ENCODE measurements at places on chromosomes 12 and 14. TPM values are rescaled to one million over a fixed set of nuclear protein-coding genes. Genes with fewer than 3 reads are reported as not detected.
A peak's percentile ranks its signal among the peaks of the same experiment; 100 is the strongest.

The CAPS2 gene
- 2.1 TPM for total RNA-seq

The MED13L gene
- 84.6 TPM for total RNA-seq

The LRRC10 gene
- not detected for total RNA-seq

The LUM gene
- 64.5 TPM for total RNA-seq

The PTHLH gene
- total RNA-seq, result 0.68 TPM

The ASCL1 gene
- not detected for total RNA-seq

The CIDEB gene
- total RNA-seq, result 0.24 TPM

The SAMD15 gene
- total RNA-seq, result 1.2 TPM

The TAS2R13 gene
- total RNA-seq, result 0.13 TPM

The DACT1 gene
- 4.1 TPM for total RNA-seq

The FOXG1 gene
- 0.05 TPM for total RNA-seq

The SCARB1 gene
- 37.0 TPM for total RNA-seq

The TPPP2 gene
- not detected for total RNA-seq

The GLT8D2 gene
- total RNA-seq, result 42.1 TPM

The PRIMA1 gene
- total RNA-seq, result not detected

The FOXN4 gene
- not detected for total RNA-seq

DNA sequence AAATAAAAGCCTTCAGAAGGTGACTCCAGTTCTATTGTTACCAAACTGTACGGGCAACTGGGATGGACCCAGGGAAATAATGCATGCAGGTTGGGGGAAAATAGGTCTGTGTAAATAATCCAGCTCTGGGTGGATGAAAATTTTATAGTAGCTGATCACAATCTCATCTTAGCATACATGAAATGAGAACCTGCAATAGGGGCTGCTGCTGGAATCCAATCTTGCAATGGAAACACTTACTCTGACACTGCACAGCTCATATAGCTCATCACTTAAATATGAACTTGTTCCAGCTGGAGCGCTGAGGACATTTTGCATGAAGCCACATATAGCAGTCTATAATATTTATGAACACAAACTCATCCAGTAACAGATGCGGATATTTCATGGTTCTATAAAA, 40.1 kb upstream of the GAS2L3 start:
- no peaks in the 10 kb centered on the region for H3K36me3 ChIP-seq
- H3K4me3 ChIP-seq, result no peak overlapping the region
- DNase-seq, result no peak
- peaks cover 3% of the 10 kb centered on the region for H3K27me3 ChIP-seq

- no peak overlapping the region for H3K4me3 ChIP-seq
- peak overlapping the region; percentile 68 for H3K27ac ChIP-seq
- no peak for DNase-seq
- H3K36me3 ChIP-seq, result peaks cover 12% of the 10 kb centered on the region
- H3K4me1 ChIP-seq, result peaks cover 70% of the 10 kb centered on the region
Observed at GRCh38 chr12:46983393-46983793, 96.0 kb upstream of the PCED1B start.

GRCh38 chr14:70896981-70897380, 10.3 kb upstream of the PCNX1 start:
- no peaks in the 10 kb centered on the region for H3K27me3 ChIP-seq
- H3K4me1 ChIP-seq, result peaks cover 59% of the 10 kb centered on the region
- no peak overlapping the region for H3K4me3 ChIP-seq
- H3K27ac ChIP-seq, result peak overlapping the region; percentile 60

GRCh38 chr12:94875525-94875924, 128.0 kb downstream of the NDUFA12 start:
- H3K4me1 ChIP-seq, result no peaks in the 10 kb centered on the region
- H3K36me3 ChIP-seq, result no peaks in the 10 kb centered on the region
- peaks cover 34% of the 10 kb centered on the region for H3K27me3 ChIP-seq
- H3K4me3 ChIP-seq, result no peak overlapping the region
- H3K27ac ChIP-seq, result no peak overlapping the region

GRCh38 chr12:132003846-132004245, 54.1 kb downstream of the EP400 start:
- H3K27ac ChIP-seq, result peak overlapping the region; percentile 83
- H3K27me3 ChIP-seq, result no peaks in the 10 kb centered on the region
- DNase-seq, result peak; percentile 70
- H3K36me3 ChIP-seq, result peaks cover 22% of the 10 kb centered on the region

GRCh38 chr12:66627988-66628317, 50.9 kb downstream of the GRIP1 start:
- H3K4me1 ChIP-seq, result no peaks in the 10 kb centered on the region
- no peaks in the 10 kb centered on the region for H3K36me3 ChIP-seq
- no peak for DNase-seq
- no peak overlapping the region for H3K27ac ChIP-seq
- H3K27me3 ChIP-seq, result peaks cover 10% of the 10 kb centered on the region

DNA sequence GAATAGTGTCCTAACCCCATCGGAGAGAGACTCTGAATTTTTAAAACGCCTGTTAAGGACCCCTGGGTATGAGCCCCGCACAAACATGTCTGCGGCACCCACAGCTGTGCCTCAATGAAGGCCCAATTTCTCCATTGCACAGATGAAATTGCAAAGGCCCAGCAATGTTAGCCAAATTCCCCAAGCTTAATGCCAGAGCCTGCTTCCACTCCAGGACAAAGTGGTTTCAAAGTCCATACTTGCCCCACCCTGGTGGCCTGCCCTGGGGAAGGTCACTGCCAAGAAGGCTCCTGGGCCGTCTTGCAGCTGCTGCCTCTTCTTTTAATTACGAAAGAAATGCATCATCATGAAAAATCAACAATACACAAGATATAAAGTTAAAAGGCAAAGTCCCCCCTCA, 1179.7 kb downstream of the VRK1 start:
- no peaks in the 10 kb centered on the region for H3K36me3 ChIP-seq
- DNase-seq, result no peak
- H3K4me1 ChIP-seq, result no peaks in the 10 kb centered on the region
- H3K27me3 ChIP-seq, result no peaks in the 10 kb centered on the region
- no peak overlapping the region for H3K27ac ChIP-seq
- H3K4me3 ChIP-seq, result no peak overlapping the region

DNA sequence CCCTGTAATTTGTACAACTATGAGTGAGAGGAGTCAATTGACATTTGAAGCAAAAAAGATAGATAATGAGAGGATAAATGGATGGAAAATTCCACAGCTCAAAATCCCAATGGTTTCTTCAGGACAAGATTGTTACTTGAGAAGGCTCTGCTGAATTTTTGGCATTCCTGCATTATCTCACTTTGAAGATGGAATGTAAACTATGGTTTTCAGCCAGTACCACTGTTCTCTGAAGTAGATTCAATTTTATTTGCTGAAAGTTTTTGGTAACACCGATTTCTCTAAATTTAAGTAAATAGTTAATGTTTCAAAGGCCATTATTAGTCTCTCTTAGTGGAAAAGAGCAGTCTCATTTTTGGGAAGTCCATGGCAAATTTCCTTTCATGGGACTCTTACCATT, 121.9 kb upstream of the SLC38A2 start:
- DNase-seq, result peak; percentile 57
- peaks cover 31% of the 10 kb centered on the region for H3K36me3 ChIP-seq
- peak overlapping the region; percentile 83 for H3K4me3 ChIP-seq
- H3K4me1 ChIP-seq, result peaks cover 62% of the 10 kb centered on the region
- peak overlapping the region; percentile 89 for H3K27ac ChIP-seq
- H3K27me3 ChIP-seq, result peaks cover 2% of the 10 kb centered on the region

GRCh38 chr12:71840231-71840847, 780 bp downstream of the TBC1D15 start:
- H3K4me1 ChIP-seq, result peaks cover 29% of the 10 kb centered on the region
- peaks cover 3% of the 10 kb centered on the region for H3K27me3 ChIP-seq
- H3K4me3 ChIP-seq, result peak overlapping the region; percentile 99
- H3K36me3 ChIP-seq, result no peaks in the 10 kb centered on the region
- peak overlapping the region; percentile 99 for H3K27ac ChIP-seq
- peak; percentile 71 for DNase-seq

- no peak overlapping the region for H3K27ac ChIP-seq
- peaks cover 1% of the 10 kb centered on the region for H3K27me3 ChIP-seq
- no peak for DNase-seq
- no peaks in the 10 kb centered on the region for H3K4me1 ChIP-seq
- H3K4me3 ChIP-seq, result no peak overlapping the region
- H3K36me3 ChIP-seq, result no peaks in the 10 kb centered on the region
Observed at GRCh38 chr14:95291859-95292542, 27.7 kb downstream of the CLMN start.

GRCh38 chr12:388012-388411, 1.1 kb downstream of the KDM5A start:
- H3K36me3 ChIP-seq, result peaks cover 31% of the 10 kb centered on the region
- peaks cover 26% of the 10 kb centered on the region for H3K4me1 ChIP-seq

DNA sequence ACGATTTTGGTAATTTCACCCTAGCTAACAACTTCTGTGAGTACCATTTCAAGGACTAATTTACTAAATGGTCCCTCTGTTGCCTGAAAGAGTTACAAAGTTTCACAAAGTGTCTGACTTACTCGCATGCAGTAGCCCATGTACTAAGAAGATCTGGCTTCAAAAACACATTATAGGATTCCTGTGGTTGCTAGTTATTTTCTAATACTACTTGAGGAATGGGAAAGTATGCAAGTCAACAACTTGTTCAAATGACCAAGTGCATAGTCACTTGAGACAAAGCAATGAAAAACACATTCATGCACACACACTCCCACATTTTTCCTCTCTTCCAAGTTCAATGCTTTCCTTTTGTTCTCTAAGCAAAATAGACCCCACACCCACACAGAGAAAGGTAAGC, 219.7 kb upstream of the TMPO start:
- H3K4me1 ChIP-seq, result no peaks in the 10 kb centered on the region
- no peaks in the 10 kb centered on the region for H3K36me3 ChIP-seq
- no peak for DNase-seq
- H3K27me3 ChIP-seq, result no peaks in the 10 kb centered on the region

- H3K36me3 ChIP-seq, result peaks cover 2% of the 10 kb centered on the region
- no peak for DNase-seq
- H3K4me1 ChIP-seq, result no peaks in the 10 kb centered on the region
Observed at GRCh38 chr14:80507292-80507869, 296.1 kb upstream of the DIO2 start.

DNA sequence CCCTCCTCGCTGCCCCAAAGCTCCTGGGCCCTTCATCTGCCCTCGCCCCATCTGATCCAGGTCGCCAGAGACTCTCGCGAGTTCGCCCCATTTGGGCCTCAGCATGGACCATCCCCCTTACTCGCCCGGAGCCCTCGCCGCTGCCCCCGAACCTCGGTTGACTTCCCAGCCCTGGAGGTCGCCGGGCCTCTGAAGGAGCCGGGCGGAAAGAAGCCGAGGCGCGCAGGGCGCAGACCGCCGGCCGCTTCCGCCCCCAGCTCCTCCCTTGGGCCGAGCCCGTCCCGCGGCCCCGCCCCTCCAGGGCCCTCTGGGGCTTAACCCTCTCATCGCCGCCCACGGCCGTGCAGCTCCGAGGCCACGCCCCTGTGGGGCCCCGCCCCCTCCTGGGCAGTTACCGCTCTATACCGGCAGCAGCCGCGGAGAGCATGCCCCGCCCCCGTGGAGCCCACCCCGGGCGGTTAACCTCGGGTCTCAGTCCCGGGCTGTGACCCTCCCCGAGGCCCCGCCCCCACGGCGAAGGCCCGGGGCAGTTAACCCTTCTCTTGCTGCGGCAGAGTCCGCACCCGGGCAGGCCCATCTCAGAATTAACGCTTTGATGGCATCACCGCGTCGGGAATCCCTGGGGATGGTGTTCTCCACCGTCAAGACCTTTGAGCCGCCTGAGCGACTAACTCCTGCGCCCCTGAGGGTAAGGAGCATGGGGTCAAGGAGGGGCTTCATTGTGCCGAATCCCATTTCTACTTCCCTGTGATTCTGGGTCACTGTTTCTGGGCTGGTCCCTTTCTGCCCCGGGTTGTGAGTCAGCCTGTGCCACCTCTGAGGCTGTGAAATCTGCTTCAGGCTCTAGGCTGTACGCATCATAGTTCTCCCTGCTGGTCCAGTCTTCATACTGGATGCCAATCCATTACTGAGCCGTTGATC, at the start of gene SPSB2:
SPSB2 (minus strand) TSS at position 210 of the 921 bp plus-strand sequence. CDS start 402 bp downstream, outside the sequence.
- peaks cover 6% of the 10 kb centered on the region for H3K27me3 ChIP-seq
- H3K4me3 ChIP-seq, result peak within 1 kb of the TSS; percentile 93
- H3K27ac ChIP-seq, result peak within 1 kb of the TSS; percentile 91
- H3K4me1 ChIP-seq, result peaks cover 52% of the 10 kb centered on the region
- DNase-seq, result peak; percentile 89
- peaks cover 31% of the 10 kb centered on the region for H3K36me3 ChIP-seq

- no peaks in the 10 kb centered on the region for H3K36me3 ChIP-seq
Observed at GRCh38 chr12:85725991-85726390, 110.2 kb downstream of the RASSF9 start.

DNA sequence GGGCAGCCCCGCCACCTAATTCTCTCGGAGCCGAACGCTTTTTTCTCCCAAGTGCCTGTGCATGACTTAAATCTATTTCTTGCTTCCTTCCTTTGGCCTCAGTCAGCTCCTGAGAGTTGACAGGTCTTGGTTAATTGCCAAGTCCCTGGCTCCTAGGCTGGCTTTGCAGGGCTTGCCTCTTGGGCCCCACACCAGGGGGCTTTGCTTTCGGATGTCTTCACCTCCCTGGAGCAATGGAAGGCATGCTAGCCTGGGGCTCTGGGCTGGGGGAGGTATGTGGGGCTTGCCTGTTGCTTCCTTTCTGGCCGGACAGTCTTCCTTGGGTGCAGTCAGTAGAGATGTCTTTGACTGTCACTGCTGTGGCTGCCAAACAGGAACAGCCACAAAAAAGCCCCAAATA, 2.2 kb upstream of the KRT80 start:
- peaks cover 2% of the 10 kb centered on the region for H3K27me3 ChIP-seq
- H3K4me1 ChIP-seq, result peaks cover 83% of the 10 kb centered on the region
- no peak for DNase-seq
- peak overlapping the region; percentile 88 for H3K27ac ChIP-seq
- no peak overlapping the region for H3K4me3 ChIP-seq
- H3K36me3 ChIP-seq, result no peaks in the 10 kb centered on the region

GRCh38 chr14:73714656-73715081, 485 bp upstream of the PNMA1 start:
- H3K27me3 ChIP-seq, result peaks cover 10% of the 10 kb centered on the region
- H3K36me3 ChIP-seq, result peaks cover 16% of the 10 kb centered on the region
- peak overlapping the region; percentile 95 for H3K4me3 ChIP-seq

DNA sequence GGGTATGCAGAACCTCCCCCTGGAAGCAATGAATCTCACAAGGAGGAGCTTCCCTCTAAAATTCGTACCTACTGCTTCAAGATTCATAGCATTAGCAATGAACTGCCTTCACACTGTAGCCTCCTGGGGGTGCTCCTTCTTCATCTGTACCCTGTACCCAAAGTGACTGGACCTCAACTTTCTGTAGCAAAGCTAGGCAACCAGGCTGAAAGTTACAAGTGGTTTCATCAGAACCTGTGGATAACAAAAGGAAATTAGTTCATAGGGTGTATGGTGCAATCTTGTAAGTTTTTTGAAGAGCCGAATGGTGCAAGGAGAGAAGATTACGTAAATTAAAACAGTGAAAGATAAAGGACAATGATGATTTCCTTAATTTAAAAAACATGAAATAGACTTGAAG, 1541.7 kb upstream of the FLRT2 start:
- no peaks in the 10 kb centered on the region for H3K27me3 ChIP-seq
- DNase-seq, result no peak
- H3K27ac ChIP-seq, result no peak overlapping the region
- 0 out of 2 replicates have a peak, but pooled peaks cover 4% of the 10 kb centered on the region for H3K36me3 ChIP-seq

GRCh38 chr14:104702106-104702505, 12.7 kb downstream of the INF2 start:
- no peak for DNase-seq
- peaks cover 19% of the 10 kb centered on the region for H3K4me1 ChIP-seq
- no peaks in the 10 kb centered on the region for H3K36me3 ChIP-seq
- peaks cover 8% of the 10 kb centered on the region for H3K27me3 ChIP-seq

- no peak overlapping the region for H3K27ac ChIP-seq
- no peak for DNase-seq
- peaks cover 1% of the 10 kb centered on the region for H3K27me3 ChIP-seq
- no peak overlapping the region for H3K4me3 ChIP-seq
Observed at GRCh38 chr12:85814741-85815140, 21.5 kb downstream of the RASSF9 start.

All from HFFc6 (cell line).